ENCODE measurements at places on chromosomes 5 and 9. TPM values are rescaled to one million over a fixed set of nuclear protein-coding genes. Genes with fewer than 3 reads are reported as not detected.

GRCh38 chr5:73435759-73436534, 12.6 kb downstream of the FOXD1 start:
- H3K36me3 ChIP-seq, result no peaks in the 10 kb centered on the region
- no peak overlapping the region for H3K27ac ChIP-seq
- peaks cover 23% of the 10 kb centered on the region for H3K4me1 ChIP-seq
- H3K4me3 ChIP-seq, result no peak overlapping the region

- H3K4me1 ChIP-seq, result peaks cover 44% of the 10 kb centered on the region
- H3K27me3 ChIP-seq, result no peaks in the 10 kb centered on the region
Observed at GRCh38 chr5:150408231-150408943, 4.3 kb downstream of the CD74 start.

GRCh38 chr9:10208691-10209069, 404.1 kb downstream of the PTPRD start:
- no peaks in the 10 kb centered on the region for H3K4me1 ChIP-seq
- H3K4me3 ChIP-seq, result no peak overlapping the region
- H3K27me3 ChIP-seq, result no peaks in the 10 kb centered on the region
- DNase-seq, result no peak
- no peaks in the 10 kb centered on the region for H3K36me3 ChIP-seq

DNA sequence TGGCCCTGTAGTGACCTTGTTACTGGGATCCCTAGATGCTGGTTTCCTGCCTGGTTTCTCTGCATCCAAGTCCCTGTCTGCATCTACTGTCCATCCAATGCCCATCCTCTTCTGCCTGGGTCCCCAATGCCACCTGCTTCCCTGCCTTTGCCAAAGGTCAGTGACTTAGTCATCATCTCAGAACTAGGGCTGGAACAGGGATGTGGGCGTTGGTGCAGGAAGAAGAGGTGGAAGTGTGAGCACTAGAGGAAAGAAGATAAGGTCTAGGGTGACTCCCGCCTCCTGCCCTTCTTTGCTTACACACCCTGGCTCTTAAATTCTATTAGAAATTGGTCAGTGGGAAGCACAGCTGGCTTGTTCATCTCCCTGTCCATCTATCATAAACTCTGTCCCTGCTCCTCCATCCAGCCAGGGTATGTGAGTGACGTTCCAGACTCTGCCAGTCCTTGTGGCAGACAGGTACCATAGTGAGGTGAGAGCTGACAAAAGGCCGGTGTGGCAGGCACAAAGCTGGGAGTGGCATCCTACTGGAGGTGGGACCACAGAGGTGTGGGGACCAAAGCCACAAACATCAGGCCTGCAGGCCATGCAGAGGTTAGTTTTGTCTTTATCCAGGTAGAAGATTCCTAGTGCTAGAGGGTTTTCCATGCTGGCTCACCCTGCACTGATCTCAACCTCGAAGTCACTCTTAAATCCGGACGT, 9.2 kb downstream of the PTPN3 start:
- no peak for DNase-seq
- no peaks in the 10 kb centered on the region for H3K27me3 ChIP-seq
- no peak overlapping the region for H3K27ac ChIP-seq
- no peaks in the 10 kb centered on the region for H3K36me3 ChIP-seq

GRCh38 chr9:97875111-97875510, 22.1 kb downstream of the FOXE1 start:
- no peaks in the 10 kb centered on the region for H3K27me3 ChIP-seq
- H3K4me3 ChIP-seq, result no peak overlapping the region
- no peaks in the 10 kb centered on the region for H3K36me3 ChIP-seq
- no peaks in the 10 kb centered on the region for H3K4me1 ChIP-seq
- no peak overlapping the region for H3K27ac ChIP-seq

GRCh38 chr9:87334366-87334765, 163.3 kb upstream of the DAPK1 start:
- no peak for DNase-seq
- H3K27me3 ChIP-seq, result peaks cover 3% of the 10 kb centered on the region
- H3K4me1 ChIP-seq, result peaks cover 7% of the 10 kb centered on the region
- no peak overlapping the region for H3K4me3 ChIP-seq
- no peak overlapping the region for H3K27ac ChIP-seq
- H3K36me3 ChIP-seq, result no peaks in the 10 kb centered on the region

DNA sequence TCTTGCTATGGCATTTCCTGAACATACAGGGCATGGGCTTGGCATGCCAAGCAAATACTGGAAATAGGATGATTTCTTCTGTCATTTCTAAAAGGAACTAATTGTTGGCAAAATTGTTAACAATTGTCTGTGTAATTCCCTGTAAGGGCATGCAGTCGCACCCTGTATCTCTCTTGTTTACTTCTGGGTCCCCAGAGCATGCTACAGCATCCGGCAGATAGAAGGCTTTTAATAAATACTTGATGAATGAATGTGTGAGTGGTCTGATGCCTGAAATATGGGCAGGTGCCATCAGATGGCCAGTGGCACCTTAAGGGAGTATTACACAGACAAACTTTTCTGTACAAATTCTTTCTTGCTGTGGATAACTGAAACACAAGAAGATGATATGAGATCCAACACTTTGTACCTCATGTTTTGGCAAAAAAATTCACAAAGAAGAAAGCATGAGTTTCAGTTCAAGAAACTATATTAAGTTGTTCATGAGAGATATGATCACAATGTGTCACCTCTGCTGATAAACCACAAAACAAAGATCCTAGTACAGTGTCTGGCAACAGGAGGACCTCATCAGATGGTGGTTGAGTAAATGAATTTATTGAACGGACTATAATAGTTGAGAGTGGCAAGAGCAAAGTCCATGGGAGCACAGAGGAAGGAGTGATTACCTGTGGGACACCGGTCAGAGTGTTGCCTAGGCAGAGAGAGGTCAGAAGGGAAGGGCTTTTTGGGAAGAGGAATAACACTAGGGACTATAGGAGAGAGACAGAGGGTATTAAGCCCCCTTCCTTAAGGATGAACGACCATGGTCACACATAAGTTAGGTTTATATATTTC, 194.2 kb downstream of the ATP10B start:
- H3K4me3 ChIP-seq, result no peak overlapping the region
- DNase-seq, result no peak
- H3K36me3 ChIP-seq, result no peaks in the 10 kb centered on the region
- no peaks in the 10 kb centered on the region for H3K27me3 ChIP-seq
- H3K4me1 ChIP-seq, result no peaks in the 10 kb centered on the region

DNA sequence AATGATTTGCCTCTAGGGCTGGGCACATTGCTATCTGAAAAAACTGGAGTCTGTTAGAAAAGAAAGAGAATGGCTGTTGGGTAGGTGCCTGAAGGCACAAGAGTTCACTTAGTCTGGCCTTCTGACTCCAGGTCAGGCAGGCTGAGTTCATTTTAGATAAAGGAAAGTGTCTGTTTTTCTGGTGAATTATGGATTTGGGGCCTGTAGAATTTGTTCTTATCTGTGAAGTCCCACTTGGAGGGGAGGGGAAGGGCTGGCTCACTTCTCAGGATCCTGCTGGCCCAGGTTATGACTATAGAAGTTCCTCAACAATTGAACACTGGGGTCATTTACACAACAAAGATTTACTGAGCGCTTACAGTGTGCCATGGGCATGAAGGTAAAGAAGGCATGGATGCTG, 11.5 kb upstream of the SEPTIN8 start:
- no peak overlapping the region for H3K4me3 ChIP-seq
- no peaks in the 10 kb centered on the region for H3K27me3 ChIP-seq
- H3K27ac ChIP-seq, result no peak overlapping the region
- H3K36me3 ChIP-seq, result no peaks in the 10 kb centered on the region
- DNase-seq, result no peak

DNA sequence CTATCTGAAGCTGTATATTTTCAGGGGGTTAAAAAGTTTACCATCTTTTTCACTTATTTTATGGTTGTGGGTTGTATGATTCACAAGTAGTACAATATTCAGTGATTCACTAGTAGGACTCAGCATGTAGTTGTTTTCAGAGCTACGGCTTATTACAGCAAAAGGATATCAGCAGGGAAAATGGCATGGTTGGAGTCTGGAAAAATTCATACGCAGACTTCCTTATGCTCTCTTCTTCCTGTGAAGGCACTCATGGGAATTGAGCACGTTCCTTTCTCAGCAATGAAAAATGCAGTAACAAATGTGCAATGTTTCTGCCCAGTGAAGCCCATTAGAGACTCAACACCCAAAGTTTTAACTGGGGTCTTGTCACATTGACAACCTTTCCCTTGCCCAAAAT, 250.5 kb downstream of the KCNN2 start:
- no peaks in the 10 kb centered on the region for H3K4me1 ChIP-seq
- no peak overlapping the region for H3K27ac ChIP-seq
- no peaks in the 10 kb centered on the region for H3K36me3 ChIP-seq

GRCh38 chr9:102669220-102669619, 325.9 kb upstream of the CYLC2 start:
- H3K36me3 ChIP-seq, result no peaks in the 10 kb centered on the region
- DNase-seq, result no peak
- H3K27ac ChIP-seq, result no peak overlapping the region
- no peaks in the 10 kb centered on the region for H3K4me1 ChIP-seq
- H3K27me3 ChIP-seq, result no peaks in the 10 kb centered on the region
- no peak overlapping the region for H3K4me3 ChIP-seq

DNA sequence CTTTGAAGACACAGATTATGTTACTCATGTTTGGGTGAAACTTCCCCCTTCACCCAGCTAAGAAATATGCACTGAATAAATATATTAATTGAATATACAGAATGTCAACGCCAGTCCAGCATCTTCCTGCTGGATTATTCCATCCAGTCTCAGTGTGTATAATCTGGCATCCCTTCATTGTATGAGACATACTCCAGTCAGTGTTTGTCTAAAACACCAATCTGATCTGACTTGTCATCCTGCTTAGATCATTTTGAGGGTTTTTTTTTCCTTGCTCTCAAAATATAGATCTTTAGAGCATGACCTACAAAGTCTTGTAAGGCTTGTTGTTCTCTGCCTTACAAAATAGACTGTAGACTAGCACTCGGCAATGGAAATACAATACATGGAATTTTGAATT, 195.1 kb downstream of the SMARCA2 start:
- no peaks in the 10 kb centered on the region for H3K27me3 ChIP-seq
- no peak for DNase-seq
- no peaks in the 10 kb centered on the region for H3K4me1 ChIP-seq
- no peak overlapping the region for H3K27ac ChIP-seq
- H3K36me3 ChIP-seq, result no peaks in the 10 kb centered on the region

DNA sequence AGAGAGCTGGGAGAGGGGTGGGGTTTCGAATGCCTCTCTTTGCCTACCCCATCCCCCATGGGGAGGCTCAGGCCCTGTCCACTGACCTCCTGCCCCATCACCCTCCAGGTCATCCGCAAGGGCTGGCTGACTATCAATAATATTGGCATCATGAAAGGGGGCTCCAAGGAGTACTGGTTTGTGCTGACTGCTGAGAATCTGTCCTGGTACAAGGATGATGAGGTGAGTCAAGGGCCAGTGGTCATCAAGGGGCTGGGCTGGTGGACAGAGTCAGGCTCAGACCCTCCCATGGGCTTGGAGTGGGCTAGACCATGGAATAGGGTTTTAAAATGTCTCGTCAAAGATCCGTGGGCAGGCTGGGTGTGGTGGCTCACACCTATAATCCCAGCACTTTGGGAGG, 33.7 kb downstream of the GOLGA2 start:
- no peaks in the 10 kb centered on the region for H3K4me1 ChIP-seq
- no peak overlapping the region for H3K27ac ChIP-seq
- DNase-seq, result no peak
- H3K27me3 ChIP-seq, result peaks cover 10% of the 10 kb centered on the region

DNA sequence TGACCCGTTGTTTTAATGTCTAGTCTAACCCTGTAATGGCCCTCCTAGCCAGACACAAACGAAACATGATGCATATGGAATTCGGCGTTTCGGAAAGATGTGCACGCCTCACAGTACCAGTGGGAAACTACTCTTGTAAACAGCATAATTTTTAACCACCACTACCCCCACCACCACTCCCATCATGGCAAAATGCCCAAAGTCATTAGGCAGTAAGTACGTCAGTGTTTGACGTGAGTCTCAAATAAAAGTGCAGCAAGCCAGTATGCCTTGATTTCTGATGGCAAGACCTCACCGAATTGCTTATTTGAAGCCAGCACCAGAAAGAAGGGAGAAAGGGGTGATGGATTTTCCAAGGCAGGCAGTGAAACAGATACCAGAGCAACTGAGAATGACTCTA, 71.4 kb downstream of the ADRB2 start:
- H3K27me3 ChIP-seq, result no peaks in the 10 kb centered on the region
- no peak overlapping the region for H3K27ac ChIP-seq
- H3K4me1 ChIP-seq, result no peaks in the 10 kb centered on the region
- DNase-seq, result no peak
- H3K36me3 ChIP-seq, result no peaks in the 10 kb centered on the region

DNA sequence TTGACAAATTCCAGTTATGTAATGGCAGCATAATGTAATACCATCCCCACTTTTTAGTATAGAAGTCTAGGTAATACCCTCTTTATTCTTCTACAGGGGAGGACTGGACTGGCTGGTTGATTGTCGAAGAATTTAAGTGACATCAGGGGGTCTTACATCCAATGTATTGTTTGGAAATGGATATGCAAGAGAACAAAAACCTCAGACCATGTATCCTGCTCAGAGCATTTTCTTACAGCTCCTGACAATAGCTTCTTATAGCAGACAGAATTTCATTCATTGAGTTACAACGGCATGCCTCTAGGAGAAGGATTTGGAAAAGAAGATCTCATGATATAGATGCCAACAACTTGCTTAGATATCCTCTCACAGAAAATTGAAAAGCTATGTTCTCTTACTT, 2032.3 kb downstream of the EFNA5 start:
- H3K27me3 ChIP-seq, result no peaks in the 10 kb centered on the region
- DNase-seq, result no peak
- H3K36me3 ChIP-seq, result no peaks in the 10 kb centered on the region
- no peak overlapping the region for H3K27ac ChIP-seq
- no peaks in the 10 kb centered on the region for H3K4me1 ChIP-seq

GRCh38 chr5:26343801-26344325, 694.5 kb downstream of the CDH9 start:
- no peak overlapping the region for H3K27ac ChIP-seq
- no peaks in the 10 kb centered on the region for H3K4me1 ChIP-seq
- no peak for DNase-seq
- H3K27me3 ChIP-seq, result no peaks in the 10 kb centered on the region

Gene AQP7
- total RNA-seq, result not detected

Gene DNAH5
- not detected for total RNA-seq

Gene PPIC
- total RNA-seq, result not detected

Gene FEM1C
- 17.4 TPM for total RNA-seq

Gene STPG3
- not detected for total RNA-seq

All from CD4-positive, alpha-beta memory T cell (primary cell).